ENCODE measurements at places on chromosomes 7 and 10.

GRCh38 chr10:42883993-42884983 is 101.7 kb downstream of the BMS1 start:
- DNase-seq, result no peak

DNA sequence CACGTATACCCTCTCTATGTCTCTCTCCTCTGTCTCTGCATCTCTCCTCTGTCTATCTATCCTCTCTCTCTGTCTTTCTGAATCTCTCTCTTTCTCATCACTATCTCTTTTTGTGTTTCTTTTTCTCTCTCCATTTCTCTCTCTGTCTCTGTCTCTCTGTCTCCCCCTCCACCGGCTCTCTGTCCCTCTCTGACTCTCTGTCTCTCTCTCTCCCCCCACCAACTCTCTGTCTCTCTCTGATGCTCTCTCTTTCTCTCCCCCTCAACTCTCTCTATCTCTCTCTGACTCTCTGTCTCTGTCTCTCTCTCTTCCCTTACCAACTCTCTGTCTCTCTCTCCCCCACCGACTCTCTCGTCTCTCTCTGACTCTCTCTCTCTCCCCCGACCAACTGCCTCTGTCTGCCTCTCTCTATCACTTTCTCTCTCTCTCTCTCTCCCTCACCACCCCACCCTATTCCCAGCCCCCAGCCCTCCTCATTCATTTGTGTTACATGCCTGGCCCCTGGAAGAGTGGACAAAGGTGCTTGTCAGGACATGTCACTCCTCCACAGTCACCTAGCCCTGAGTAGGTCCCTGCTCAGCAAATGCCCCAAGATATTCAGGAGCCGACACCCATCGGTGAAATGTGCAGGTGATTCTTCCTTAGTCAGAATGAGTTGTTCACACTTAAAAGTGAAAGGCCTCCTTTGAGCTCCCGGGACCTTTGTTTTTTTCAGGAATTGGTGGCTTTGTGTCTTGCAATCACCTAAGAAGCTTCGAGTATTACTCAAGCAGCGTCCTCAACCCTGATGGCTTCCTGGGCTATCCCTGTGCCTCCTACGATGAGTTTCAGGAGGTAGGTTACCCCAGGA is 13.6 kb downstream of the PNLIPRP2 start:
- DNase-seq, result no peak

DNA sequence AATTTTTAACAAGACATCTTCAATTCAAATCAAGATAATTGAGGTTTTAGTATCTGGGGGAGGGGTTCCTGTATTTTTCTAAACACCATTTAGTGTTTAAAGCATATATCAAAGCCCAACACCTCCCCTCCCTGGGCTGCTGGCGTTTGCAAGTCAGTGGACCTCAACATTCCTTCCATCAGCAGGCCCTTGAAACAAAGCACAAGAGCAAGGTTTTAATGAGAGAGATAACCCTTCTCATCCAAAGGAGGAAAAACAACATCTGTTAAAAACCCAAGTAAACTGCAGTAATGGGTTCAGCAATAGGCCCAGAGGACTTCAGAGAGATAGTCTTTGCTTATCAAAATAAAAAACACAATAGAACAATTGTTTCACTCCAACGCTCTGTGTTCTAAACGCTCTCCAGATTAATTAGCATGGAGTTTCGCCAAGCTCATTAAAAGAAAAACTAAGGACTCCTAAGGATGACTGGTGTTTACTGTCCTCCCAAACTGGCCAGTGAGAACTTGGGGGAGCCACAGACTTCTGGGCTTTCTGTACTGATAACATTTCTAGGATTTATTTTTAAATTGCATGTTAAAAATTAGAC is 2.5 kb downstream of the JCAD start:
- no peak for DNase-seq

GRCh38 chr7:18200855-18201254 is 173.2 kb upstream of the PRPS1L1 start:
- no peak for DNase-seq

DNA sequence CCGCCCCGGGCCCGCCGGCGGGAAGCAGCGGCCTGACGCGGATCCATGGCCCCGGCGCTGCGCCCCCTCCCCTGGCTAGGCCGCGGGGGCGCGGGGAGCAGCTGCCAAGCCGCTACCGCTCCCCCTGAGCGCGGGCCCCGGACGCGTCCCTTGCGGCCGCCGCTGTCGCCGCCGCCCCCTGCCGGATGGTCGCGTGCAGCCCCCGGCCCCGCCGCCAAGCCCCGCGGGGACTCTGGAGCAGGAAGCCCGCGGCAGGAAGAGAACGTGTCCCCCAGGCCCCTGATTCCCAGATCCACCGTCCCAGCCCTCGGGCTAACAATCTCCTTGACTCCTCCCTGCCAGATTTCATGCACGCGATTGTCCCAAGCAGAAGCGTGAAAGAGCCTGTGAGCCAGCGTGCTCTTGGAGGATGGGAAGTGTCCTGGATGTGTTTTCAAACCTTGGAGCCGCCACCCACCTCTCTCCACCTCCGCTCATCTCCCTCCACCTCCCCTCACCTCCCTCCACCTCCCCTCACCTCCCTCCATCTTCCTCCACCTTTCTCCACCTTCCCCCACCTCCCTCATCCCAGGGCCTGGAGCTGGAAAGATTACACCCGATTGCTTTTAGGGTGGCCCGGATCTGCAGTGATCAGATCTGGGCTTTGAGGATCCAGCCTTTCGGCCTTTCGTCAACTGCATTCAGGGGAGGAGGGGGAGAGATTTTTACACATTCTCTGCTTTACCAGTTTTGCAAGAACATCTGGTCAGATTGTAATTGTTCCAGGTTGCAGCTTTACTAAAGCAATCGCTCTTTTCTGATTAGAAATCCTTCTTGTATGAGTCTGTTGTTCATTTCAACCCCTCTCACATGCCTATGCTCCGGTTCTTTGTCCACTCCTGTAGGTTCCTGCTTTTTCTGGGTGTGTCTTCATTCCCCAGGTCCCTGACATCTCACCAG is 570 bp upstream of the PRTFDC1 start:
- peak; percentile 52 for DNase-seq

GRCh38 chr10:87850742-87851205 is 12.6 kb downstream of the KLLN start:
- DNase-seq, result peak; percentile 63
